ENCODE measurements at places on chromosomes 6 and 20.

- no peak for DNase-seq
Measured at GRCh38 chr6:105545228-105545920, 142.5 kb upstream of the PREP start.

DNA sequence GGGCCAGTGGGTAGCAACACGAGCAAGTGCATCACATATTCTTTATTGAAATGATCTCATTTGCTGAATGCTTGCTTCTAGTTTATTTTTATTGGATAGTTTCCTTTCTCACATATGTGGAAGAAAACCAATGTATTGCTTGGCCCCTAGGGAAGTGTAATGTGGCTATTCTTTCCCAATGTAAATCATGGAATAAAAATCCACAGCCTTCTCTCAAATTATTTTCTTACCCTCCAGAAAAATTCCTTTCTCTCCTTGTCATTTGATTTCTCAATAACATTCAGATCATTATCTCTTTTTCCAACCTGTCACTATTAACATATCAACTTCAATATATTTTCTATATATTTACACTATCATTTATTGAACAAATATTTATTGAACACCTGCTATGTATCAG lies 51.9 kb upstream of the PTPRK start:
- no peak for DNase-seq

DNA sequence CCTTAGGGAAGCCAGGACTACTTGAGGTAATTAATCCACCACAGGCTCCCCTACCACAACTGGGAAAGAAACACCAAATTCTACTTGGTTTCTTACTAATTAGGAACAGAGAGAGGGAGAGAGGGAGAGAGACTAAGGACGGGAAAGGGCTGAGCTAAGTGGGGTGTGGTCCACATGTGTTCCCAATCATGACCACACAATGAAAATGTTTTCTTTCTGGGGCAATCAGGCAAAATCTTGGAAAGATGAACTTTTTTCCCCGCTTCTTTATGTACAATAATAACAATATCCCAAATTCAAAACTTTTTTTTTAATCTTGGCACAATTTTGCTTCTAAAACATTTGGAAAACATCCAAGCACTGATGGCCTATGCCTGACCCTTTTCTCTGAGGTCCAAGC lies 734.4 kb downstream of the MAFB start:
- DNase-seq = no peak

- peak; percentile 53 for DNase-seq
Measured at GRCh38 chr6:35343092-35343834, 905 bp downstream of the PPARD start.

DNA sequence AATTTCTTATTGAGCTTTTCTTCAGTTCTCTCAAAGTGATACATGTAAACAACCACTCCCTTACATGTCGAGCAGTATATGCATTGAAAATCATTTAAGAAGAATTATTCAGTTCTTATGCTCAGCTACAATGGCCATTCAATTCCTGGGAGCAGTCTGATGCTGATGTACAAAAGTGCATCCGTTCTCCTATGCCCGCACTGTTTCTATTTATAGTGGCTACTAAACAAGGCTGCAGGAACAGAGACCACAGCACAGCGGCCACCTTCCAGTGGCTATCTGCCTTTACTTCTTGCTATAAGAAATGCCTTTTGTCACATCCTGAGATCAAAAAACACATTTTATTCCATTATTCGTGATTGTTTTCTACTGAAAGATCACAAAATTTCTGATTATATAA lies 82.2 kb downstream of the FHL5 start:
- no peak for DNase-seq

DNA sequence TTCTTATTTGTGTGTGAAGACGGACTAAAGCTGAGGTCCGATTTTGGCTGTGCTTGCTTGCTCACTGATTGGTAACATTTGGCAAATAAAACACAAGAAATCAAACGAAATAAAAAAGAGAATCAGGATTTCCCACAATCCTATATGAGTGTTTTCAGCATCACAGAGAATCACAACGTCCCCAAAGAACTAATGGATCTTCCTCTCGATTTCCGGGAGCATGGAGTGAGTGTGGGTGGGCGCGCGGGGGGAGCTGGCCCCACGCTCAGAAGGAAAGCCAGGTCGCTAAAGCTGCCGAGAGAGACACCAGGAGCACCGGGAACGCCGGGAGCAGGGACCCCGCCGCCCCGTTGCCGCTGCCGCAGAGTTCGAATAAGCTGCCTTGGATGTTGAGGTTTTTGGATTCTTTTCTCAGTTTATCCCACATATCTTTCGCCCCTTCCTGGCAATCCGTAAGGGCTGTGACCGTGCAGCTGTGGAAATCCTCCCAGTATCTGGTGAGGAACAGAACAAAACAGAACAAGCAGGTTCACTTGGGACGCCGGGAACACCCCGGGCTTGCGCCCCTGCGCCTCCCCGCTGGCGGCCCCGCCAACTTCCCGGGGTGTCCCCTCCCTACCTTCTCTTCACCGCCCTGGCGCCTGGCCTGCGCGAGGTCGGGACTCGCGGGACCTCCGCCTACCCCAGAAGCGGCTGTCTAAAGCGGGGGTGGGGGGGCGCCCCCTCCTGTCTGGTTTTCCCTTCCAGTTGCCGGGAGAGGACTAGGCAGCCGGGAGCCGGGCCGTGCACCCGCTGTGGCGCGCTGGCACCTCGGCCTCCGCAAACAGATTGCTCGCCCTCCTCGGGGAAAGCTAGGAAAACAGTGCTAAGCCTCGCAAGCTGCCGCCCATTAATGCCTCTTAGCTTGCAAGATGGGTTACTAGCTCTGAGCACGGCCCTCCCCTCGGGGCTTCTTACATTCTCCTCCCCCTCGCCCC lies 7.7 kb downstream of the NRN1 start:
- no peak for DNase-seq

DNA sequence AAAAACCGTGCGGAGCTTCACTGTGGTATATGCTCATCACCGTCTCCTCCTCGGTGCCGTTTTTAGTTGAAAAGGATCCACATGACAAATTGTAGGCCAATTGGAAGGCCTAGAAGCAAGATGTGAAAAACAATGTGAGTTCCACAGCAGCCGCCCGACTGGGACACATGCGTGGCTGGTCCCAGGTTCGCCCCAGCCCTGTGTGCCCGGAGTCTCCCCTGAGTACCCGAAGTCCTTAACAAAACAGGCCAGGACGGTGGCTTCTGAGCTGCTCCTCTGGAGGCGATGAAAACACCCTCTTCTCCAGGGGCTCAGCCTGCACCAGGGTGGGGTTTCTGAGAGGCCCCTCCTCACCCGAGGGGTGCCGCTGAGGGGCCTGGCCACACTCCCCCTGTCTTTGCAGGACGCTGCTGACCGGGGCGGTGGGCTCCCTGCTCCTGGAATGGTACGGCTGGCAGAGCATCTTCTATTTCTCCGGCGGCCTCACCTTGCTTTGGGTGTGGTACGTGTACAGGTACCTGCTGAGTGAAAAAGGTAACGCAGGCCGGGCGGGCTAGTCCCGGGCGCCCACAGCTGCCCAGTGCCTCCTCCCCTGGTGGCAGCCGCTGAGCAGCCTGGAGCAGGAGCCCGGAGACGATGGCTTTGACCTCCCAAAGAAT lies 9.8 kb downstream of the SLC17A9 start:
- no peak for DNase-seq

- no peak for DNase-seq
Measured at GRCh38 chr6:30344191-30344867, 627 bp upstream of the RPP21 start.

GRCh38 chr20:51586005-51586440 lies 43.5 kb upstream of the NFATC2 start:
- DNase-seq = no peak

- DNase-seq = peak; percentile 26
Measured at GRCh38 chr20:47150403-47151152, 205.9 kb downstream of the ZMYND8 start.
